Activated T-helper 2 cell treated with anti-CD3 and anti-CD28 coated beads, Interferon-gamma antibody, Interleukin-2, Interleukin-4, amounts not matched to agents 10 μg/mL and 5 μg/mL and 100 μg/mL, durations not matched to agents 14 hours and 24 hours and 36 hours (primary cell): ENCODE measurements at places on chromosomes 5 and 9.

- no peak for DNase-seq
Measured at GRCh38 chr9:26870292-26870691, 22.3 kb downstream of the CAAP1 start.

GRCh38 chr5:116507051-116507537 is 67.5 kb downstream of the SEMA6A start:
- DNase-seq = no peak

DNA sequence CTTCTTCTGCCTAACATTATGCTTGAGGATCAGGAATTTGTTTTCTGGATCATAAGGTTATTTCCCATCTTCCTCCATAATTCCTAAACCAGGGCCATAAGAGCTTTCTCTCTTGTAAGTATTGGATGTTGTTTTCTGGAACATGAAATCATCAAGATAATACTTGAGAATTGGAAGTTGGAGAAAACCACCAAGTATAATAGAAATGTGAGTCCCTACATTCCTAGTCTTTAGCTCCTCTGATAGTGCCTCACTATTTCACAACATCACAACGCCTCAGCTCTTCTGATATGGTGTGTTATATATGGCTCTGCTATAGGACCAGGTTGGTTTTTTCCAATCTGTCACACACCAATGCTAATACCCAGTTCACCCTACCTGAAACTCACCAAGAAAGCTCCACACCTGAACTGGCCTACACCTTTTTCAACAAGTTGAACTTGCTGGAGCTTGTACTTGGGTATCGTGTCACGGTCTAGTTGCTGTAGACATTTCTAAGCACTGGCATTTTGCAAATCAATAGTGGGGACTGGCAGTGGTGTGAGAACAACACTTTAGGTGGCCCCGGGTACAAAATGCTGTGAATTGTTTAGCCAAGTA is 141.1 kb downstream of the ACTBL2 start:
- DNase-seq = no peak

DNA sequence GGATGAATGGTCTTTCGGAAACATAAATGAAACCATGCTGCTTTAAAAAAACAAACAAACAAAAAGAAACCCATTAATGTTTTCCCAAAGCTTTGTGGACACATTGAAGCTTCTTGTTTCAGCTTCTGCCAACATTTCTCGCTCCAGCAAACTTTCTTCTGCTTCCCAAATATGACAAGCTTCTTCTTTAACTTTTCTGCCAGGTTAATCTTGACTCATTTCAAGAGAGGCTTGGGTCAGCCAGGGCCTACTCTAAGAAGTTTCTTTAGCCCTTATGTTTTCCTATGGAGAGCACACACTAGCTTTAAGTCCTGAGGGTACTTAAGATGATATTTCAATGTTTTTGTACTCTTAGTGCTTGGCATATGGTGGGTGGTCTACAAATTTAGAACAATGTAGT is 6.1 kb downstream of the ANXA1 start:
- no peak for DNase-seq

GRCh38 chr9:16708656-16709435 is 161.6 kb downstream of the BNC2 start:
- no peak for DNase-seq

DNA sequence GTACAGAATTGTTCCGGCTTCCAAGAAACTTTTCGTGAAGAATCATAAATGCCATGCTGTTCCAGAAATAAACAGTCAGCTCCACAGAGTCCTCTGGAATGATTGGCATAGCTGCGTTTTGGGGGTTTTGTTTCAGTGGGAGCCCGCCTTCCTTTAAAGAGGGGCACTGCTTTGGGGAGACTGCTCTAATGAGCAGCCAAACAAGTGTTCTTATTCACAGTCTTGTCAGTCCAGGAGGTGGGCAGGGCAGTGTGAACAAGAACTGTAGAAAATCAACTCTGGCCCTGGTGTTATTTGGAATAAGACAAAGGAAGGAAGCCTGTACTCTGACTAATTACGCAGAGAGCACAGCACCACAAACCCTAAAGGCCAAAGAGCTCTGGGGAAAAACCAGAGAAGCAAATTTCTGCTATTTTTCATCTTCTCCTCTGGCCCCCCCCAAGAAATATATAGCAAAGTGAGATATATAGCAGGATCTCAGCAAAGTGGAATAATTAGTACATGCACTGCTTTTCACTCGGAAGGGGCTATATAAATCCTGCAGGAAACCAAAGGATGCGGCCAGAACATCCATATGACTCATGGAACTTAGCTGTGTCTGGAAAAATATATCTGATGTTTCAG is 92.9 kb downstream of the GLDC start:
- no peak for DNase-seq

GRCh38 chr9:107141967-107142366 is 141.1 kb upstream of the RAD23B start:
- DNase-seq = no peak

- no peak for DNase-seq
Measured at GRCh38 chr9:8514760-8515159, 715.2 kb upstream of the DMAC1 start.

- DNase-seq = no peak
Measured at GRCh38 chr5:128097781-128098180, 14.2 kb downstream of the SLC12A2 start.

DNA sequence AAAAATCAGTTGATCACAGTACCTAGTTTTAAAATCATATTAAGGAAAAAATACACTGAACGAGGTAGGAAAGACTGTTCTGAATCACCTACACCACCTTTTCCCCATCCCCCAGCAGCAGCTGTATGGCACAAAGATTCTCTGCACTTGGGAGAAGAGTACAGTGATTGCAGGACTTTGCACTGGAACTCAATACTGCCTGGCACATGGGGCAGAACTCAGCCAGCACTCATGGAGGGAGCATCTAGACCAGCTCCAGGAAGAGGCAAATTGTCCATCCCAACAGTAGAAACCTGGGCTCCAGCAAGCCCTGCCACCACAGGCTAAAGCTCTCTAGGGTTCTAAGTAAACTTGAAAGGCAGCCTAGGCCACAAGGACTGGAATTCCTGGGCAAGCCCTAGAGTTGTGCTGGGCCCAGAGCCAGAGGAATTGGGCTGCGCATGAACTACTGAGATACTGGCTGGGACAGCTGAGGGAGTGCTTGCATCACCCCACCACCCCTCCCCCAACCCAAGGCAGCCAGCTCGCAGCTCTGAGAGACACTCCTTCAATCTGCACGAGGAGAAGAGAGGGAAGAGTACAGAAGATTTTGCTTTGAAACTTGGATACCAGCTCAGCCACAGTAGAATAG is 654.4 kb upstream of the CDH6 start:
- DNase-seq = no peak

DNA sequence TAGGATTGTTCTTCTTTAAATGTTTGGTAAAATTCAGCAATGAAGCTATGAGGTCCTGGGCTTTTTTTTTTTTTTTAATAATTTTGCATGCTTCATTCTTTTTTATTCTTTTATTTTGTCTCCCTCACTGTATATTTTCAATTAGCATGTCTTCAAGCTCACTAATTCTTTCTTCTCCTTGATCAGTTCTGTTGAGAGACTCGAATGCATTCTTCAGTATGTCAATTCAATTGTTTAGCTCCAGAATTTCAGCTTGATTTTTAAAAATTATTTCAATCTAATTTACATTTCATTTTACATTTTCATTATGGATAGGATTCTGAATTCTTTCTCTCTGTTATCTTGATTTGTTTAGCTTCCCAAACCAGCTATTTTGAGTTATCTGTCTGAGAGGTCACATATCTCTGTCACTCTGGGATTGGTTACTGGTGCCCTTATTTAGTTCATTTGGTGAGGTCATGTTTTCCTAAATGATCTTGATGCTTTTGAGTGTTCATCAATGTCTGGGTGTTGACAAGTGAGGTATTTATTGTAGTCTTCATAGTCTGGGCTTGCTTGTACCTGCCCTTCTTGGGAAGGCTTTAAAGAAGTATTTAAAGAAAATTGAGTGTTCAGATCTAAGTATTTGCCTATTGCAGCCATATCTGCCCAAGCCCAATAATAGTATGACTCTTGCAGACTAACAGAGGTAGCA is 9.1 kb downstream of the LURAP1L start:
- DNase-seq = no peak

DNA sequence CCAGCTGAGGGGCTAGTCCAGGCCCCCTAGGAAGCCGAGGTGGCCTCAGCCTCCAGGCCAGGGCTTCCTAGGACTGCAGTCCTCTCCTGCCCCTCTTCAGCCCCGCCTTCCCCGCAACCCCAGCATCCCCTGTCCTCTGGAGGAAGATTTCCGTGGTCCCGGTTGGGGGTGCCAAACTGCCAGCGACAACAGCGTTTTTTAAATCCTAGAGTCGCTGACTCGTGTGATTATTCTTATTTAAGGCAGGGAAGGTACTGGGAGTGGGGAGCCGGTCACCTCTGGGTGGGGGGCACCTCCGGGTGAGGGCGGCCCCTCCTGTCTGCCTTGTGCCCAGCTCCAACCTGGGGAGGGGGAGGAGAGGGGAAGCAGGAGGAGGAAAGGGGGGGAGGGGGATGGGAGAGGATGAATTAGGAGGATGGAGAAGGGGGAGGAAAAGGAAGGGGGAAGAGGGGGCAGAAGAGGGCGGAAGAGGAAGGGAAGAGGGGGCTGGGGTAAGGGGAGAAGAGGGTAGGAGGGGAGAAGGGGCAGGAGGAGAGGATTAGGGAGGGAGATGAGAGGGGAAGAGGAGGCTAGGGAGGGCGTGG is 173.1 kb upstream of the IER5L start:
- no peak for DNase-seq

- DNase-seq = no peak
Measured at GRCh38 chr5:79959407-79959806, 31.7 kb downstream of the MTX3 start.

GRCh38 chr9:98594546-98595160 is 114.1 kb downstream of the GABBR2 start:
- no peak for DNase-seq

GRCh38 chr5:151703227-151703626 is 16.5 kb upstream of the SPARC start:
- DNase-seq = no peak

- no peak for DNase-seq
Measured at GRCh38 chr5:159909126-159909525, 7.2 kb upstream of the ADRA1B start.

DNA sequence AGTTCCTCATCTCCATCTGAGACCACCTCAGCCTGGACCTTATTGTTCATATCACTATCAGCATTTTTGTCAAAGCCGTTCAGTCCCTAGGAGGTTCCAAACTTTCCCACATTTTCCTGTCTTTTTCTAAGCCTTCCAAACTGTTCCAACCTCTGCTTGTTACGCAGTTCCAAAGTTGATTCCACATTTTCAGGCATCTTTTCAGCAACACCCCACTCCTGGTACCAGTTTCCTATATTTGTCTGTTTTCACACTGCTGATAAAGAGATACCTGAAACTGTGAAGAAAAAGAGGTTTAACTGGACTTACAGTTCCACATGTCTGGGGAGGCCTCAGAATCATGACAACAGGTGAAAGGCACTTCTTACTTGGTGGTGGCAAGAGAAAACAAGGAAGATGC is 622.1 kb downstream of the MAT2B start:
- DNase-seq = no peak

GRCh38 chr5:1161833-1162229 is 39.6 kb upstream of the SLC6A19 start:
- no peak for DNase-seq

GRCh38 chr9:27247756-27248155 is 49.2 kb downstream of the EQTN start:
- DNase-seq = no peak

DNA sequence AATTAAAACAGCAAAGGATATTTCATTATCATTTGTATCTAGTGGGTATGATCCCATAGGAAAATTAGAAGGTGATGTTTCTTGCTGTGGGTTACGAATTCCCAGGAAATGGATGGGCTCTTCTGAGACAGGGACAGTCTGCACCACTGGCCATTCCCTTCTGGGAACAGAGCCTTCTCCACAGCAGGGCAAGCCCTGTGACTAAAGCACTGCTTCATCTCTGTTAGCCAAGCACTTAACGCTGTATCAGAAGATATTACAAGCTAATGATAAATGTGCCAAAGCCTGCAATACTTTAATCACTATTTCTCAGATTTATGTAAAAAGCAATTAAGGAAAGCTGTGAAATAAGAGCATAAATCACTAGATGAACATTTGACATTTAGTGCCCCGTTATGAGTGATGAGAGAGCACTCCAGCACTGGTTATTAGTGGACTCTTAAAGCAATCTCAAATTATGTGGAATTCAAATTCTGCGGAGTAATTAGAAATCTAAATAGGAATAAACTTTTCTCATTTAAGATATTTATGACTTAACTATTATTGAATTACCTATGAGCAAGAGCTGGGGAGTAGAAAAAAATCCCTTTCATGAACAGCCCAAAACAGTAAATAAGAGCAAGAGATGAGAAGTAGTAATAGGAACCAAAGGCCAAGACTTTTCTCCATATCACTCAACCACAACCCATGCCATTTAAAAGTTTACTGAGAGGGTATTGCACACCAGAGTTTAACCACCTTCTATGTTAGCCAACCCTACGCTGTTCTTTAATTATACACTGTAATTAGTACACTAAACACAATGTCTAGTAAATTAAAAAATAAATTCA is 49.2 kb downstream of the FAM240B start:
- DNase-seq = no peak

- DNase-seq = no peak
Measured at GRCh38 chr9:90307891-90308290, 334.7 kb downstream of the DIRAS2 start.

GRCh38 chr9:124520206-124520596 is 13.0 kb upstream of the NR5A1 start:
- no peak for DNase-seq

DNA sequence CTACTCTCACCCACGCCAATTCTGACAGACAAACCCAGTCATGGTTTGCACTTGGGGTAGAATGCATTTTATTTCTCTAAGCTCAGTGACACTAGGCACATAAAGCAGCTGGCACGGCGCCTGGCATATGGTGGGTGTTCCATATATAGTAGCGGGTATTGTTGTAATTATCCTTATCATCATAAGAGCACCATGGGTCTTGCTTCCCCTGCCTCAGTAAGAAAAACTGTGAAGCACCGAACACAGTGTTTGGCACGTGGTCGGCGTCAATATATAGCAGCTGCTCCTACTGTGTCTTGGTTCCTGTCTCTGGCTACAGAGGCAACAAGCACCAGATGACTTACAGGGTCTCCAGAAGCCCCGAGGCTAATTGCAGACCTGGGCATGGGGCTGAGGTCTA is 194.1 kb upstream of the PANK3 start:
- no peak for DNase-seq

DNA sequence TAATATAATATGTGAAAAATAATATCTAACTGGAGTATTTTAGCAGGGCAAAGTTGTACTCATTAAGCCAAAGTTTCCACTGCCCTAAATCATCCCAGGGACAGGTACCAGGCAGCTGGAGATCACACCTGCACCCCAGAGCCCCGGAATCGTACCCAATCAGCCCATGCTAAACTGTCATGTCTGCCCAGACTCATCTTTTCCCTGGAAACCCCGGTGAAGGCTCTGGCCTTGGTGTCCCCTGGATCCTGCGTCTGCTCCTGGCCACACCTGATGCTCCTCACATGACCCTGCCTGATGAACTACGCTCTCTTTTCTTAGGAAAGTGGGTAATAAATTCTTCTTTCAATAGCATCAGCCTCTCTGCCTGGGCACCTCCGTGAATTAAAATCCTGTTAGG is 15.6 kb upstream of the IRX2 start:
- no peak for DNase-seq

- no peak for DNase-seq
Measured at GRCh38 chr9:13165236-13165945, 114.1 kb downstream of the MPDZ start.

GRCh38 chr5:177300951-177301350 is 2.6 kb downstream of the RAB24 start:
- no peak for DNase-seq
